HCEC 1CT (cell line): ENCODE measurements at places on chromosomes 7 and 10.

DNA sequence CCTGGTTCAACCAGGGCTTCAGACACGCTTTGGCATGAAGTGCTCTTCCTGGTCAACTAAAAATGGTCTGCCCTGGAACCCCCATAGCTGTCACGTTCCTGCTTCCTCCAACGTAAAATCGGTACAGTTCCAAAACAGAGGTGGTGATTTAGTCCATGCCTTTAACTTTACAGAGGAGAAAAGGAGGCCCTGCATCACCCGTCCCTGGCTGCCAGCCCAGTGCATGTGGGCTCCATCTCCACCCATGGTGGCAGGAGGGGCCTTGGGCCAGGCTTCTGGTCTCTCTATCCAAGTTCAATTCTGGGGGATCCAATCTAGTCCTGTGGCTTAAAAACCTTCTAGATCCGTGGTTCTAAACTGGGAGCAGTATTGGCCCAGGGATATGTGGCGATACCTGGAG, 18.7 kb downstream of the ECHDC3 start:
- DNase-seq = no peak

- DNase-seq = no peak
Measured at GRCh38 chr10:95214369-95214768, 20.3 kb downstream of the ACSM6 start.

DNA sequence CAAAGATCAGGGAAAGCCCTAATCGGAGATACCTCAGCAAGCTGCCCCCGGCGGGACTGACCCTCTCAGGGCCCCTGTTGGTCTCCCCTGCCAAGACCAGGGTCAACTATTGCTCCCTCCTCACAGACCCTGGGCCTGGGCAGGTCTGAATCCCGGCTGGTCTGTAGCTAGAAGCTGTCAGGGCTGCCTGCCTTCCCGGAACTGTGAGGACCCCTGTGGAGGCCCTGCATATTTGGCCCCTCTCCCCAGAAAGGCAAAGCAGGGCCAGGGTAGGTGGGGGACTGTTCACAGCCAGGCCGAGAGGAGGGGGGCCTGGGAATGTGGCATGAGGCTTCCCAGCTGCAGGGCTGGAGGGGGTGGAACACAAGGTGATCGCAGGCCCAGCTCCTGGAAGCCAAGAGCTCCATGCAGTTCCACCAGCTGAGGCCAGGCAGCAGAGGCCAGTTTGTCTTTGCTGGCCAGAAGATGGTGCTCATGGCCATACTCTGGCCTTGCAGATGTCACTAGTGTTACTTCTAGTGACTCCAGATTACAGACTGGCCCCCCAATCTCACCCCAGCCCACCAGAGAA, 24.1 kb downstream of the TBATA start:
- no peak for DNase-seq

GRCh38 chr7:91633013-91633441, 247.5 kb downstream of the MTERF1 start:
- no peak for DNase-seq

- no peak for DNase-seq
Measured at GRCh38 chr10:93397020-93397419, 85.1 kb downstream of the MYOF start.

- DNase-seq = no peak
Measured at GRCh38 chr7:80785276-80785675, 133.6 kb downstream of the SEMA3C start.

GRCh38 chr7:220151-220841, 27.9 kb downstream of the FAM20C start:
- DNase-seq = no peak

DNA sequence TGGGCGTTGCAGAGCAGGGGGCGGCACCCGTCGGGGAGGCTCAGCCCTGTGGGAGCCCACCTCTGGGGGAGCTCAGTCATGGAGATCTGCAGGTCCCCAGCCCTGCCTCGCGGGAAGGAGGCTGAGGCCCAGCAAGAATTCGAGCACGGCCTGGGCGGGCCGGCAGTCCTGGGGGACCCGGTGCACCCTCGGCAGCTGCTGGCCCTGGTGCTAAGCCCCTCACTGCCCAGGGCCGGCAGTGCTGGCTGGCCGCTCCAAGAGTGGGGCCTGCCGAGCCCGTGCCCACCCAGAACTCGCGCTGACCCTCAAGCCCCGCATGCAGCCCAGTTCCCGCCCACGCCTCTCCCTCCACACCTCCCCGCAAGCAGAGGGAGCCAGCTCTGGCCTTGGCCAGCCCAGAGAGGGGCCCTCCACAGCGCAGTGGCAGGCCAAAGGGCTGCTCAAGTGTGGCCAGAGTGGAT, 76.2 kb downstream of the TMEM26 start:
- no peak for DNase-seq

- no peak for DNase-seq
Measured at GRCh38 chr10:26557641-26558014, 119.5 kb downstream of the APBB1IP start.

- DNase-seq = no peak
Measured at GRCh38 chr10:35751347-35751746, 109.3 kb upstream of the FZD8 start.

DNA sequence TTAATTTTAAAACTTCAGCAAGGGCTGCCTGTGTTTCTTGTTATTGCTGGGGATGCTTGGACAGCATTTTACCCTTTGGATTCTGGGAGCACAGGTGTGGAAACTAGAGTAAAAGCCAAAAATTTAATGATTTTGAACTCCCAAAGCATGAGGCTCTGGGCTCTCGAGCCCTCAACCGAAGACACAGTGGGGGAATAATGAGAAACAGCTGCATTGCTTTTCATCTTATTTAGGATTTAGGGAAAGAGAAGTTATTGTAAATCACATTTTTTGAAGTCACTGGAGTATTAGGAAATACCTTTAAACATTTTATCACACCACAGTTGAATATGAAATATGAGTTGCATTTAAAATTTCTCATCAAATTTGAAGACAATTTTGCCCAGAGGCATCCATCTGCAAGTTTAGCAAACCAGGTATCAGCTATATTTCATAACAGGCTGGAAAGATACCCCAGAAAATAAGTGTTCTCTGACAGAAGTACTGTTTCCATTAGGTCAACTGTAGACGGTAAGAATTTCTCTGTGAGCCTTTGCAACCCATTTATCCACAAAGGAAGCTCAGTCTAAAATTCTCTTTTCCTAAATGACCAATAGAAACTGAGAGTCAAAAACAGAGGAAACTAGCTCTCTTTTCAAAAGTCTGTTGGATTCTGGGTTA, 290.6 kb upstream of the PHYHIPL start:
- no peak for DNase-seq

- DNase-seq = no peak
Measured at GRCh38 chr7:139586286-139586685, 62.8 kb downstream of the CLEC2L start.

GRCh38 chr7:81608748-81609382, 161.0 kb downstream of the HGF start:
- peak; percentile 51 for DNase-seq

DNA sequence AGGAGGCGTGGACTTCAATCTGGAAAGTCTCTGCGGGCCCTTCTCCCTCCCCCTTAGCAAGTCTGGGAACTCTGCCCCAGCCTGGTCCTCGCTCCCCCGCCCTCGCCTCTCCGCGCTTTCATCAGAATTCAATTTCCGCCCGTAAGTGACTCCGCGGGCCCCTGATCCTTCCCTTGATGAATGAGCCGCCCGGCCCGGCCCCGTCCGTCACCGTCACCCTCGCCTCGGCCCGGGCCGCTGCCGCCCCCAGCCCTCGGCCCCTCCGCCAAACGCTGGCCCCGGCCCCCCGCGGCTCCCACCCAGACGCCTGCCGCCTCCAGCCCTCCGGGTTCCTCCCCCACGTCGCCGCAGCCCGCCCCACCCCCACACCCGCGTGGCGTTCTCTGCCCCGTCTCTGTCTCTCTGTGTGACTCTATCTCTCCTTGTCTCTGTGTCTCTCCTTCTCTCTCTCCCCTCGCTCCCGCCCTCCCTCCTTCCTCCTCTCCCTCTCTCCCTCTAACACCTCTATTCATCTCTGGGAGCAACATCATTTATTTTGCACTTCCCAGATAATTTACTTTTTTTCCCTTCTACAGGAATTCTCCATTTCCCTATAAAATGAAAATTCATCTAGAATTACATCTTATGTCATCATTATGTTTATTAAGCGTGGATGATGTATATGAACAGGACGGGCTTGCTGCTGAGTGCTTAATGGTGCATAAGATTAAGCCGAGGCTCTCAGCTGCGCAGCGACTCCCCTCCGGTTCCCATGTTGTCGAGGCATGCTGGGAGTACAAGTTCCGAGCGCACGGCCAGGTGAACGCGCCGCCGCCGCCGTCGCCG, 91.2 kb upstream of the PAX2 start:
- DNase-seq = no peak

- no peak for DNase-seq
Measured at GRCh38 chr7:2934984-2935740, 91.1 kb upstream of the GNA12 start.
